ENCODE measurements at places on chromosomes 7 and 10.
A peak's percentile ranks its signal among the peaks of the same experiment; 100 is the strongest.

GRCh38 chr7:136953386-136953785 is 84.9 kb downstream of the CHRM2 start:
- DNase-seq = no peak

GRCh38 chr10:114025611-114026130 is 18.0 kb upstream of the ADRB1 start:
- no peak for DNase-seq

- no peak for DNase-seq
Observed at GRCh38 chr7:29563590-29564495, at the start of gene PRR15. TSS of gene PRR15 (plus strand) at chr7:29563835. CDS start at chr7:29566330, 2,495 bp downstream.

- DNase-seq = no peak
Observed at GRCh38 chr7:43619213-43620012, 36.5 kb downstream of the STK17A start.

- no peak for DNase-seq
Observed at GRCh38 chr7:104106108-104106905, 101.5 kb downstream of the ORC5 start.

- no peak for DNase-seq
Observed at GRCh38 chr10:132392811-132393694, 3.9 kb upstream of the PWWP2B start.

- DNase-seq = no peak
Observed at GRCh38 chr10:100377830-100378229, 30.8 kb downstream of the SCD start.

DNA sequence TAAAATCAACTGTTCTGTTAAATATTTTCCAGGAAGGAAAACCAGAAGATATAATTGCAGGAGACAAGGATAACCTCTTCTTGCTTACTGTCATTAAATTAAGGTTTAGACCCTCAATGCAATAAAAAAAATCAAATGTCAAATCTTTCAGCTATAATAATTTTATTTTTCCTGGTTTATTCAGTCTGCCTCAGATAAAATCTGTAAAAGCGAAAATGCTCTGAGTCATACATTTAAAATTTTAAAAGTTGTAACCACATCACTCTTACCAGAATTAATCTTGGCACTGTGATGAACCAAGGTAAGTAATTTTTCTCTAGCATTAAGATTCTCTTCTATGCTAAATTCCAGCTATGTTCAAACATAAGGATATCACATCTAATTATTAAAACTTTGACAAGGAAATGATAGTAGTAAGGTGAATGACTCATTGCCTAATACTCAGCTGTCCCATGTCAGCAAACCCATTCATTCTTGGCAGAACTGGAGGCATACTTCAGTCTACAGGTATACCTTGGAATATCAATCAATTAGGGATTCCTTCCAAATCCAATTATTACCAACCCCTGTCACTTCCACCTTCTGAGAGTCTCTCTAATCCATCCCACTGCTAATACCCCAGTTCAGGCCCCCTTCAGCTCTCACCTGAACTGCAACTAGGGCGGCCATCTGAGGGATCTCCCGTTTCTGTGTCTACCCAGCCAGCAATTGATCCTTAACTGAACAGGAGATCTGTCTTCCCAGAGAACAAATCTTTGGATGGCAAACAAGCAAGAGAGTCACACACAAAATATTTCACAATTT is 434.1 kb downstream of the GRM8 start:
- no peak for DNase-seq

GRCh38 chr10:24435374-24435773 is 226.4 kb downstream of the KIAA1217 start:
- no peak for DNase-seq

- no peak for DNase-seq
Observed at GRCh38 chr10:92790440-92790839, 57.9 kb upstream of the EXOC6 start.

GRCh38 chr7:2063563-2064260 is 169.0 kb downstream of the MAD1L1 start:
- DNase-seq = no peak

GRCh38 chr7:82423446-82423845 is 20.1 kb downstream of the CACNA2D1 start:
- DNase-seq = no peak

DNA sequence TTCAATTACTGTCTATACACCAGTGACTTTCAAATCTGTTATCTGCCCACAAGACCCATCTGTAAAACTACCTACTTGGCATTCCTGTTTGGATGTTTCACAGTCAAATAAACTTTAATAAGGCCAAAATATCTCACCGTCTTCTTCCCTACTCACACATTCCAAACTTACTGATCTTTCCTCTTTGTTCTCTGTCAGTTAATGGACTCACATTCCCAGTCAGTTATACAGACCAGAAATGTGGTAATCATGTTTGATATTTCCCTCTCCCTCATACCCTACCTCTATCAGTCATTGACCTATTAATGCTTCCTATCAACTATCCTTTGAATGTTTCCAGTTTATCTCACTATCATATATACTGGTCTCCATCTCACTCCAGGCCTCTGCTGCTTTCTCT is 28.5 kb upstream of the HDAC9 start:
- DNase-seq = no peak

- DNase-seq = no peak
Observed at GRCh38 chr10:59281861-59282260, 80.5 kb downstream of the FAM13C start.

- DNase-seq = no peak
Observed at GRCh38 chr10:73838827-73839226, 27.4 kb upstream of the NDST2 start.

DNA sequence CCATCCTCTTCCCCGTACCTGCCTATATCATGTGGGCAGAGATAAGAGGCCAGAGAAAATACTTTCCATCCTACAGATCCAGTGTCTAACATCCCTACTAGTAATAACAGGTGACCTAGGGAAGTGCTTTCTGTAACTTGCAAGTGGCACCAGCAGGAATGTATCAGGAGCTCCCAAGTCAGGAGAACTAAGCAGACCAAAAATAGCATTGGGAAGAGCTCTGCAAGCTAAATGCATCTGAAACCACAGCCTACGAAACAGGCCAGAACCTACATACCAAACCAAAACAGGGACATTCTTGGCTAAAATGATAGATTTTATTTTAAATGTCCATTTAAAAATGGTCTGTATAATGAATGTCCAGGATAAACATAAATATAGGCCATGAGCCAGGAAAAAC is 680.8 kb downstream of the PHTF2 start:
- DNase-seq = no peak

DNA sequence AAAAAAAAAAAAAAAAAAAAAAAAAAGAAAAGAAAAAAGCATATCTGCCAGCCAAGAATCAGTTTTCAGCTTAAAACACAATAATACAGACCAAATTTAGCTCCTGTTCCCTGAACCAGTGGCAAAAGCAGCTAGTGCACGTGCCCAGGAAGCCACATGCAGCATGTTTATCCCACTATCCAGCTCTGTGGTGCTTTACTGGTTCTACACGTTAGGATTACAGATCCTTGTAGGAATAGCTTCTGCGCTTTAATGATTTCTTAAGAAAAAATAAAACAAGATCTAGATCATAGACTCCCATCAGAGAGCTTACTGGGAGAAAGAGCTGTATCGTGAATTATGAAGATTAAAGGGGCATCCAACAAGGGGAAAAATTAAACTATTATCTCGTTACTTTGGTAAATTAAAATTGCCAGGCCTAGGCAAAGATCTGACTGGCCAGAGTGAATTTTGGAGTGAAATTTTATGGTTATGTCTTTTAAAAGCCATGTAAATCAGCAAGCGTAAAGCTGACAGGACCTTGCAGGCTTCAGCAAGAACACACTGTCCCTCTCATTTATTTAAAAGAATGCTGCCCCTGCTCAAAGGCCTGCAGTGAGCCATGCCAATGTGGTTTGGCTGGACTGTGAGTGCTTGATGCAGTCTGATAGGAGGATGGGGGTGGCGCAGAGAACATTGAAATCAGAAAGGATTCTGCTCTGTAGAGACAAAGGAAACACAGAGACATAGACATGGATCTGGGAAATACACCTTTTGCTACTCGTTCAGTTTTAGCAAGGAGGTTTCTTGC is 177.3 kb upstream of the PHYHIPL start:
- no peak for DNase-seq

DNA sequence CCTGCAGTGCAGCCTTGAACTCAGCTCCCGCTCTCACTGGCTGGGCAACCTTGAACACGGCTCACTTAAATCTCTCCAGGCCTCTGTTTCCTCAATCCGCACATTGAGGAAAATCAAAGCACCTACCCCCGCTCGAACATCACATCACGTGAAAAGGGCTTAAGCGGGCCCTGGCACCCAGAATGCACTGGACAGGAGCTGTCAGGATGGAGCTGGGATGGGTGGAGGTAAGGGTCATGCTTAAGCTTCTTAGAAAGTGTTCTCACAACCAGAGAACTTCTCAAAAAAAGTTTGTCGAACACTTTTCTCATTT is 55.7 kb upstream of the MGMT start:
- DNase-seq = no peak

DNA sequence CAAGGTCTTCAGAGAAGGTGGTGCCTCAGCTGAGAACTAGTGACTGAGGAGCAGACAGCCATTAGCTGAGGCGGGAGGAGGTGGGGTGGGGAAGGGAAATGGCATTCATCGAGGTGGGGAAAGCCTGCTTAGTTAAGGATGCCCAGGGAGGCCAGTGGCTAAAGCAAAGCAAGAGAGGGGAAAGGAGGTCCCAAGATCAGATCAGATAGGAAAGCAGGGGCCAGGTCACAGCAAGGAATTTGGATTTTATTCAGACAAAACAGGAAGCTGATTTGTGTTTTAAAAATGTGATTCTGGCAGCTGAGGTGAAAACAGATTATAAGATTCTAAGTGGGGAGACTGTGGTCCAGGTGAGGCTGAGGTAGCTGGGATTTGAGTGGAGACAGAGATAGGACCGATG is 45.8 kb downstream of the CNNM1 start:
- DNase-seq = no peak

DNA sequence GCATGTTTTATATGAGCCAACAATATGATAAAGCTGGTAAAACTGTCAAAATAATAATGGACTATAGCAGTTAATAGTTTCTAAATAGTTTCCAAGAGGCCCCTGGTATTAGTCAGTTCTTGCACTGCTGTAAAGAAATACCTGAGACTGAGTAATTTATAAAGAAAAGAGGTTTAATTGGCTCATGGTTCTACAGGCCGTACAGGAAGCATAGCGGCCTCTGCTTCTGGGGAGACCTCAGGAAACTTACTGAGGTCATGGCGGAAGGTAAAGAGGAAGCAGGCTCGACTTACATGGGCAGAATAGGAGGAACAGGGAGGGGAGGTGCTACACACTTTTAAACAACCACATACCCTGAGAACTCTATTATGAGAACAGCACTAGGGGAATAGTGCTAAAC is 104.6 kb downstream of the PPP1R9A start:
- no peak for DNase-seq

GRCh38 chr7:151871904-151872303 is 5.0 kb downstream of the PRKAG2 start:
- no peak for DNase-seq

- DNase-seq = no peak
Observed at GRCh38 chr7:157662981-157663716, 326.3 kb downstream of the DNAJB6 start.

- DNase-seq = no peak
Observed at GRCh38 chr10:86071758-86072157, 294.8 kb downstream of the GRID1 start.

DNA sequence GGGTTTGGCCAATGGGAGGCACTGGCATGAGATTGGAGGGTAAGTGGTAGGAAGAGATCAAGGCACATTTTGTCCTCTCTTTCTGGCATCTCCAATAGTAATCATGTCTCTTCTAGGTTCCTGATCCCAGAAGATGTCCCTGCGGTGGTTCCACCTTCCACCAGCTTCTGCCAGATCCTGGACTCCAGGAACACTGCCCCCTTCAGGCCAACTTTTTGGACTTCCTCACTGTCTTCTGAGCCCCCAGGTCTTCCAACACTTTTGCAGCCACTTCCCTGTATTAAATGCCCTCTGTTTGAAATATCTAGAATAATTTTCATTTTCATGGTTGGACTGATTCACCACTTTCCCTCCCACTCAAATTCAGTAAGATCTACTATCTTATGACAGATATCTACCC is 60.9 kb downstream of the BAMBI start:
- DNase-seq = no peak

DNA sequence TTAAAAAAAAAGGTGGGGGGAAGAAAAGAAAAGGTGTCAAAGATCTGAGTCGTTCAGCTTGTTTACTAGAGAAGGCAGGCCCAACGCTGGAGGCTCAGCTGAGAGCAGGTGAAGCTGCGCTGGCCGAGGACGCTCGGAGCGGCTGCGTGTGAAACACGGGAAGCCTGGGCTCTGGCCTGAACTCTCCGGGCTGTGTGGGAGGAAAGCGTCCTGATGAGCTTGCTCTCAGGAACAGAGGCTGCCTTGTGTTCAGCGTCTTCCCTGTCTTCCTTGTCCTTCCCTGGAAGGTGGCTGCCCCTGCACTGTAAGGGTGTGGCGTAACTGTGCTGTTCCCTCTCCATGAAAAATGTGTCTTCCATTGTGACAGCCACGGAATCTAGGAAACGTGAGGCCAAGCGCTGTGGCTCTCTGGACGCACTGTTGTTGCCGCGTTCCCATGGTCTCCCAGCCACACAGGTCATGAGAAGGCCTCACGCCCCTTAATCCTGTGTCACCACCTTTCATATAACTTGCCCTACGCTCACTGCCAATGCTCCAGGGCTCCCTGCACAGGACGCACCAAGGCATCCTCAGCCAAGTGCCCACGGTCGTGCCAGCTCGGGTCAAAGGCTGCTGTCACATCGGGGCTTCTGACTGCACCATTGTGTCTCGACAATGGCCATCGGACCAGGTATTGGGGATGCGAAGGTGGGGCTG is 15.8 kb downstream of the IL15RA start:
- DNase-seq = no peak

- no peak for DNase-seq
Observed at GRCh38 chr7:133936074-133936473, 191.1 kb upstream of the LRGUK start.

DNA sequence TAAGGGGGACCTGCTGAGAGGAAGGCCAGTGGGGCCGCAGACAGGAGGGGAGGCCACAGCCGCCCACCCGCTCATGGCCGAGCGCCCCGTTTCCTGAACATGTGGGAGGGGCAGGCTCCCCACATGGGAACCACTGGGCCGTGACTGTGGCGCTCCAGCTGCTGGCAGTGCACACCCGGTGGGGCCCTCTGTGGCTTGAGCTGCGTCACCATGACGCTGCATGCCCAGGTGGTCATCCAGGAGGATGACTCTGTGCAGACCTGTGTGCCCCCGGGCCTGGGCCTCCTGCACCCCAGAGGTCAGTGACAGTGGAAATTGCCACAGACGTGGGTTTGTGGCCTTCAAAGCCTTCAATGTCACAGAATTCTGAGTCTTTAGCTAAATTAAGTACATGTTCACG is 85.1 kb downstream of the MGMT start:
- DNase-seq = no peak

DNA sequence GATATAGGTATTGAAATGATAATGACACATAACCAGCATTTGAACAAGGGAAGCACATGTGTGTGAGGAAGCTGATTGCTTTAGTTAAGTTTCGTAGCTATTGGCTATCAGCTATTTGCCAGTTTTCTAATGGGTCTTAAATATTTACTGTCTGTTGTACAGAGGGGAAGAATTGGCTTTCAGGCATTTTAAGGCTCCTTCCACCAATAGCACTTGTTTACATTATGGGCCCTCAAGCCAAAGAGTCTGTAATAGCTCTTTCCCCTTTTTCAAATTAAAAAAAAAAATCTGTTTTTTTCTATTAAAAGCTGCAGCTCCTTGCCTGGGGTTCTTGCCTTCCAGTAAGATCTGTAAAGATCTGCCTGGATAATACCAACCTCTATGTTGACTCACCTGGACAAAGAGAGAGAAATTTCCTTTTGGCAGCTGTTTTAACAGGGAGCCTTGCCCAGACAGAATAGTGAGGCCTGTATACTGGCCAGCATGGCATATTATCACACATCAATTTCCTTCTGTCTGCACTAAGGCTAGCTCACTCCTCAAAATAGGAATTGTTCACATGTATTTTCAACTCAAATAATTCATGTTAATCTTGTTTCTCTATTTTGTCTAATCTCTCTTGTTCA is 104.7 kb upstream of the LRGUK start:
- DNase-seq = peak; percentile 85
